Fibroblast of pulmonary artery (primary cell): ENCODE measurements at places on chromosomes 5 and 9.

DNA sequence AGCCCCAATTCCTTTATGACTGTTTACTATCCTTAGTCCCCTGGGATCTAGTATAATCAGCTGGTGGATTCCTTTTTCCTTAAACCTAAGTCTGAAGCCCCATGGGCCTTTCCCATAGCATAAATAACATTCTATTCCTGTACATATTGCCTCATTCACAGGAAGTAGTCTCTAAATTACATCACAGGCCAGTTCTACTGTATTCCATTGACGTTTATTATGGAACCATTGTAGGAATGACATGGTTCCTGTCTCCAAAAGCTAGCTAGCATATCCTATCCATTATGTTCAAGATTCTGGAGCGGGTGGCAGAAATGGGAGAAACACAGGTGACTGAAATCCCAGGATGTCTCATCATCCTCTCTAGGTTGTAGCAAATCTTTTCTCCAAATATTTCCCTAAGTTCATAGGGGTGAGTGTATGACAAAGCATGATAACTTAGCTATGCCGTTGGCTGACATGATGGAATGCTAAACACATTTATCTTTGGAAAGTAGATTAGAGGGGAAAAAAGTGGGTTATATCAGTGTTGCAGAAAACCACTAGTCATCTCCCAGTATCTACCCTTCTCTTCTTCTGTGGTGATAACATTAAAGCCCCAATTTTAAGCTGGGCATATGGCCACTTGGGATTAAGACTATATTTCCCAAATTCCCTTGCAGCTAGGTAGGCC, 140.1 kb downstream of the FGF1 start:
- DNase-seq, result peak; percentile 92

GRCh38 chr9:77663754-77664153, 15.6 kb upstream of the GNA14 start:
- no peak for DNase-seq

GRCh38 chr5:53928641-53929040, 368.2 kb downstream of the NDUFS4 start:
- DNase-seq, result no peak

GRCh38 chr9:136329211-136329627, 1.9 kb downstream of the GPSM1 start:
- no peak for DNase-seq
